ENCODE measurements at places on chromosomes 5 and 9. TPM values are rescaled to one million over a fixed set of nuclear protein-coding genes. Genes with fewer than 3 reads are reported as not detected.

DNA sequence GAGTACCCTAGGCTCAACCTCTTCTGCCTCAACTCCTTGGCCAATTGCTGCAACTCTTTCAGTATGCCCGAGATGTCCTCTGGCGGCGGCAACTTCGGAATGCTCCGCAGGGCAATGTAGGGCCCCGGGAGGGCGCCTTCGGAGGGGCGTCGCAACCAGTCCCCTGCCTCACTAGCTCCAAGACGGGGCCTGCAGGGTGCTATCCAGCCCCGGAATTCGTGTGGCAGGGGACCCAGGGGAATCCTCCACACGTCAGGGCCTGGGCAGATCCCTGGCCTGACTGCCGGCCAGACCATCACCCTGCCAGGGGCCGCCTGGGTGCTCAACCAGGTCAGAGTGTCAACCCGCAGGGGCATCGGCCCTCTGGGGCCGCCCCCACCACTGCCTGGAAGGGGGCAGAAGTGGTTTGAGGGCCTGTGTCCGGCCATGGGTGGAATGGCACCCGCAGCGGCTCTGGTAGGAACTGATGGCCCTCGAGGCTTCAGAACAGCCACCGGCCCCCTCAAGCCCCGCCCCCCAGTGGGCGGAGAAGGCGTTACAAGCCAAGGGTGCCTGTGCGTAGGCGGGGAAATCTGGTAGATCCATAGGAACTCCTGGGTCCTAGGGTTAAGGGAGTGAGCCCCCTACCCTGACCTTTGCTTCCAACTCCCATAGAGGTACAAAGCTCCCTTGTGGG lies at the start of gene POU5F2:
Gene POU5F2, minus strand, starts transcription at position 465 of the 676 bp plus-strand sequence. Its CDS starts 37 bp downstream, at position 428.
- DNase-seq = no peak

Gene ARID3C
- not detected for total RNA-seq

Gene TAF11L5
- not detected for total RNA-seq

Gene CDO1
- 0.82 TPM for total RNA-seq

Gene PCDHB12
- total RNA-seq = 0.19 TPM

GRCh38 chr9:104769655-104770054 lies 5.7 kb downstream of the NIPSNAP3B start:
- no peak for DNase-seq

All from glomerular endothelial cell (primary cell).